ENCODE measurements at places on chromosomes 3 and 15. TPM values are rescaled to one million over a fixed set of nuclear protein-coding genes. Genes with fewer than 3 reads are reported as not detected.
A peak's percentile ranks its signal among the peaks of the same experiment; 100 is the strongest.

GRCh38 chr3:194109192-194109863 is 26.6 kb upstream of the HES1 start:
- no peak for DNase-seq
- no peaks in the 10 kb centered on the region for H3K36me3 ChIP-seq
- no peak overlapping the region for H3K4me3 ChIP-seq
- H3K27me3 ChIP-seq, result no peaks in the 10 kb centered on the region
- no peak overlapping the region for H3K27ac ChIP-seq

Gene TRMT10C
- polyA plus RNA-seq, result 13.3 TPM

- no peak overlapping the region for H3K27ac ChIP-seq
- H3K27me3 ChIP-seq, result no peaks in the 10 kb centered on the region
- no peak for DNase-seq
- no peaks in the 10 kb centered on the region for H3K4me1 ChIP-seq
- H3K4me3 ChIP-seq, result no peak overlapping the region
Measured at GRCh38 chr15:85488997-85489396, 108.6 kb downstream of the AKAP13 start.

- peak within 1 kb of the TSS; percentile 61 for H3K4me3 ChIP-seq
- DNase-seq, result peak; percentile 58
- H3K36me3 ChIP-seq, result no peaks in the 10 kb centered on the region
- H3K27ac ChIP-seq, result no peak within 1 kb of the TSS
- H3K4me1 ChIP-seq, result no peaks in the 10 kb centered on the region
Measured at GRCh38 chr3:50674349-50675178, at the start of gene DOCK3. TSS of gene DOCK3 (plus strand) at chr3:50674927. CDS start at chr3:50675264, 337 bp downstream.

GRCh38 chr3:114307222-114307830 is 13.5 kb downstream of the TIGIT start:
- no peak overlapping the region for H3K27ac ChIP-seq
- no peak overlapping the region for H3K4me3 ChIP-seq
- H3K27me3 ChIP-seq, result no peaks in the 10 kb centered on the region
- DNase-seq, result no peak
- H3K4me1 ChIP-seq, result no peaks in the 10 kb centered on the region

GRCh38 chr3:87333393-87333892 is 57.1 kb upstream of the POU1F1 start:
- H3K36me3 ChIP-seq, result no peaks in the 10 kb centered on the region
- no peaks in the 10 kb centered on the region for H3K27me3 ChIP-seq
- no peaks in the 10 kb centered on the region for H3K4me1 ChIP-seq
- no peak for DNase-seq

DNA sequence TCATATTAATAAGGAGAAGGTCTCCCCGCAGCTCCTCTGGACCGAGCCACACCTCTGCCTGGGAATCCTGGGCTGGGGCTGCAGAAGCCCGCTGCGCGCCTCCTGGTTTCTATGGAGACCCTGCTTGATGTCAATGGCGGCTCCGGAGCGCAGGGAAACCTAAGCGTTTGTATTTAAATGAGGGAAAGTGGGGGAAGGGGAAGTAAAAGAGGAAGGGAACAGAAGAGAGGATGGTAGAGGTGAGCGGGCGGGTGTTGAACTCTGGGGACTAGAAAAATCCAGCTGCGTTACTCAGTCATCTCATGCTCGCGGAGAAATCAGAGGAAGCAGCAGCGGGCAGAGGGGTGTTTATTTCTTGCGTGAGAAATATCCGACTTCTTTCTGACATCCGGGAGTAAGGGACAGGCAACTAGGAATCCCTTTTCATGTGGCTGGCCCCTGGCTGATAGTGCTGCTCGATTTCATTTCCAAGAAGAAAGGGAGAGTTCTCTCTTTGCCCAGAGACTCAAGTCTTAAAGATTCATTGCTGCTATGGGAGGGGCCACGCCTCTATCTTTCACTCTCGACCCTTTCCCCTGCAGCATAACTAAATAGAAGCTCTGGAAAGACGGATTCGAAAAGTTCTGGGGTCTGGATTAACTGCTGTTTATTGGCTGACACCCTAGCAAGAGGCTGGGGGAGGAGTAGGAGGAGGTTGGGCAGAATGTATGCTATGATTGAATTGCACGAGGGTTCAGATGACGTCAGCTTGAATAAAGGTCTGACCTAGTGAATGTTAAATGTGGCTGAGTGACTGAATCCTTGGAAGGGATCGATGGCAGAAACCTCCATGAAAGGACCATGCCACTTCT is 110.5 kb upstream of the GAP43 start:
- H3K4me3 ChIP-seq, result peak overlapping the region; percentile 47
- peak overlapping the region; percentile 76 for H3K27ac ChIP-seq
- H3K27me3 ChIP-seq, result no peaks in the 10 kb centered on the region
- H3K36me3 ChIP-seq, result no peaks in the 10 kb centered on the region

DNA sequence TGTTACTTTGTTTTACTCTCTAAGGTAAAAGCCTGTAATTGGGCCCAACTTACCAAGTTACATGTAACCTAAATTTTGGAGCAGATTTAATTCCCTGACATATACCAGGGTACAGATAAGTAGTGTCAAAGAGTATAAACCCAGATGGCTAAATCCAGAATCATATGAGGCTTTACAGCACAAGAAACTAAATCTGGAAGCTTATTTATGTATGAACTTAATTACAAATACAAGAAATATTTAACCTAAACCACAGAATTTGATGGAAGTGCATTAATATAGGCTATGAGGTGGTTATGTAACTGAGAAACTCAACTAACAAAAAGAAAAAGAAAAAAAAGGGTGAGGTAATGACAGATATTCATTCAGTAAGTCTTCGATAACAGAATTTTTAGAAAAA is 930.2 kb upstream of the ALCAM start:
- no peak overlapping the region for H3K27ac ChIP-seq
- H3K4me3 ChIP-seq, result no peak overlapping the region
- DNase-seq, result no peak
- H3K36me3 ChIP-seq, result no peaks in the 10 kb centered on the region
- no peaks in the 10 kb centered on the region for H3K27me3 ChIP-seq

Gene XCR1
- polyA plus RNA-seq, result 0.34 TPM

DNA sequence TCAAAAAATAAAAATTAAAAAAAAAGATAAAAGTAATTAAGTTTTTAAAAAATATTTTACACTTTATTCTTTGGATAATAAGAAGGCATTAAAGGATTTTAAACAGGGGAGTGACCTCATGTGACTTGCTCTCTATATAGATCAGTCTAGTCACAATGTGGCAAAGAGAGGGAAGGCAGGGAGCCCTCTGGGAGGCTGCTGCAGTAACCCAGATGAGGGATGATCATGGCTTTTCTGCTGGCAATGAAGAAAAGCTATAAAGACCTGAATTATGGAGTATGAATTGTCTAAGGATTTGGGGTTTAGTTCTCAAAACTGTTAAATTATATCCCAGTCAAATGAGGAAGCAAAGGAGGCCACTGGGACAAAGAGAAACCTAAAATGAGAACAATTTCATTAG is 58.1 kb downstream of the SUMF1 start:
- no peak for DNase-seq
- H3K27ac ChIP-seq, result no peak overlapping the region
- no peaks in the 10 kb centered on the region for H3K4me1 ChIP-seq
- no peaks in the 10 kb centered on the region for H3K36me3 ChIP-seq
- H3K27me3 ChIP-seq, result no peaks in the 10 kb centered on the region

DNA sequence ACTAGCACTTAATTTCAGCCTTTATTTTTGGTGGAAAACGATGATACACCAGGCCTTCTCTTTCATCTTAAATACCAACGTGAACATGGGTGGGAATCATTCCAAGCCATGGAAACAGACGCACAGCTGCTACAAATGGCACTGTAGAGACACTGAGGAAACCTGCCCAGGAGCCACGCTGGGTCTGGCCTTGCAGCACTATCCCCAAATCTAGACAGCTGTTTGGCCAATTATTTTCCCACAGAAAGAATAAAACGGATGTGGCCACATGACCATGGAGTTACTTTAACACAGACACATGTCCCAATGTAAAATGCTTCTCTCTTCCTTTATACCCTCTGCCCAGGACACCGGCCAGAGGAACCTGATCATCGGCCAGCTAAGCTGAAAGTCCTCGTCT is 83.6 kb upstream of the OCA2 start:
- H3K4me1 ChIP-seq, result no peaks in the 10 kb centered on the region
- no peak overlapping the region for H3K27ac ChIP-seq

- no peaks in the 10 kb centered on the region for H3K4me1 ChIP-seq
- no peak for DNase-seq
- H3K27me3 ChIP-seq, result no peaks in the 10 kb centered on the region
- no peak overlapping the region for H3K4me3 ChIP-seq
Measured at GRCh38 chr3:119418641-119419040, 44.8 kb downstream of the TMEM39A start.

DNA sequence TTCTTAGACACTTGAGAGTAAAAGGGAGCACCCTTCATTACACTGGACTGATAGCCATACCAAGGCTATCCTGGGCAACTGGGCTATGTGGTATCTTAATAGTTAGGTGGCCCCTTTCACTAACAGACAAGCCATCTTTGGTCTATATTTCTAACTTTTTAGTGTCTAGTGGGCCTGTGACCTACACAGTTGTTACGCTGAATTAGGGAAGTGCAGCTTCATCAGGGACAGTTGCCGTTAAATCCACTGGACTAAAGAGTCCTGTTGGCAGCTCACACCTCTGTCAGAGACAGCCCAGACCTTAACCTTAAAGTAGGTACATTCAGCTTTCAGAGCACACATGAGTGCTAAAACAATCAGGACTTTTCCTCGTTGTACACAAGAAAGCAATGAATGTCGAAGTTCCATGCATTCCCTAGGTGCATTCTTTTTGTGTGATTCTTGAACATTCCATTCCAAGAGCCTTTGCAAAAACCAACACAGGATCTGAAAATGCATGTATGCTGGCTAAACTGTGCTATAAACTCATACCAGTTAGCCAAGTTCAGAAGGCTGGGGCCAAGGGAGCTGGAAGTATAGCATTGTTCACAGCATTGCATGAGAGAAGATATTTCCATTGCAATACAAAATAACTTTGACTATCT is 230.2 kb upstream of the EIF1B start:
- no peaks in the 10 kb centered on the region for H3K4me1 ChIP-seq
- no peak overlapping the region for H3K4me3 ChIP-seq
- no peak overlapping the region for H3K27ac ChIP-seq

GRCh38 chr3:52210550-52211046 is 12.6 kb downstream of the ALAS1 start:
- no peak overlapping the region for H3K4me3 ChIP-seq
- H3K4me1 ChIP-seq, result no peaks in the 10 kb centered on the region
- no peaks in the 10 kb centered on the region for H3K27me3 ChIP-seq
- no peaks in the 10 kb centered on the region for H3K36me3 ChIP-seq
- no peak for DNase-seq
- no peak overlapping the region for H3K27ac ChIP-seq

DNA sequence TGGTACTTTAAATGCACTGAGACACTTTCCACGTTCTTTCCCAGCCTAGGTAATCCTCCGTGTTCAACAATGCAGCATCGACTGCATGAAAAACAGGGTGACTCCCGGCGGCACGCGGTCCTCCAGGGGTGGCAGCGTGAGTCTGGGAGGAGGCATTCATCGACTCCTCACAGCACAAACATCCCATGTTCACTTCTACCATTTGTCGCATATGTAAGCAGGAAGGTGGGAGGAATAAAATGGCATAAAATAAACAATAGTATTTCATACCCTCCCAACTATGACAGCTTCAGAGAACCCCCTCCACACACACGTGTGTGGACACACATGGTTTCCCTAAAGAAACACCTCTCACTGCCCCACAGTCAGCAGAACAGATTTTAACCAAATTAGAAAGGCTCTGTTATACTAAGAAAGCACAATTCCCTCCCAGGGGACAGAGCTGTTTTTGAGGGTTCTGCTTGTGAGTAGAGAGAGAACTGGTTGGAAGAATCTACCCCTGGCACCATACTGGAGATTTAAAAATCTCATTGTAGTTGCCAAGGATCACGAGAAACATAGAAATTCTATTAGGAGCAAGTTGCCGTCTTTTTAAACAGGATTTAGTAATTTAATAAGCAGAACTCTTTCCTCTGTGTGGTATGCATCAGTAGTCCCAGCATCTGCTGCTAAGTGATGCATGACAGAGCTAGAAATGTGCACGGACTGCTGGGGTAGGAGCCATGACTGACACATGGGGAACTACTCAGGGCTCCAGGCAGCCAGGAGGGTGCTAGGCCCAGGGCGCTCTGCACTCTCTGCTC is 6.0 kb downstream of the FAM43A start:
- H3K36me3 ChIP-seq, result no peaks in the 10 kb centered on the region
- H3K4me3 ChIP-seq, result no peak overlapping the region
- no peak for DNase-seq
- H3K27me3 ChIP-seq, result no peaks in the 10 kb centered on the region

DNA sequence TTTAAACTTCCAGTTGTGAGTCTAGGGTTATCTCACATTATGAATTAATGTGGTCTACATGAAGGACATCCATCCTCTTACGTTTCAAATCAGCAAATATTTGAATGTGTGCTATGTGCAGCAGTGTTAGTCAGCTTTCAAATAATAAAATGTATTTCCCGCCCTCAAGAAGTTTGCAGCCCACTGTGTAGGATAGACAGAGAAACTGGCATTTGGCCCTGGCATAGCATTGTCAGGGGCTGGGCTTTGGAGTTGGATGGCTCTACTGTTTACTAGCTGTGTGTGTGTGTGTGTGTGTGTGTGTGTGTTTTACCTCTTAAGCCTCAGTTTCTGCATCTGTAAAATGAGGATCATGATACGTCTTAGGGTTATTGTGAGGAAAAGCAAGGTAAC is 400.5 kb upstream of the C2CD4B start:
- no peak overlapping the region for H3K4me3 ChIP-seq
- no peaks in the 10 kb centered on the region for H3K36me3 ChIP-seq
- H3K27me3 ChIP-seq, result no peaks in the 10 kb centered on the region
- H3K4me1 ChIP-seq, result no peaks in the 10 kb centered on the region
- no peak overlapping the region for H3K27ac ChIP-seq

Gene STAC
- 4.8 TPM for polyA plus RNA-seq

Gene SLC6A11
- 2.0 TPM for polyA plus RNA-seq

GRCh38 chr3:136789976-136790375 is 28.9 kb upstream of the SLC35G2 start:
- no peaks in the 10 kb centered on the region for H3K27me3 ChIP-seq
- H3K4me3 ChIP-seq, result no peak overlapping the region
- no peak overlapping the region for H3K27ac ChIP-seq
- H3K36me3 ChIP-seq, result no peaks in the 10 kb centered on the region
- no peak for DNase-seq
- H3K4me1 ChIP-seq, result peaks cover 12% of the 10 kb centered on the region

DNA sequence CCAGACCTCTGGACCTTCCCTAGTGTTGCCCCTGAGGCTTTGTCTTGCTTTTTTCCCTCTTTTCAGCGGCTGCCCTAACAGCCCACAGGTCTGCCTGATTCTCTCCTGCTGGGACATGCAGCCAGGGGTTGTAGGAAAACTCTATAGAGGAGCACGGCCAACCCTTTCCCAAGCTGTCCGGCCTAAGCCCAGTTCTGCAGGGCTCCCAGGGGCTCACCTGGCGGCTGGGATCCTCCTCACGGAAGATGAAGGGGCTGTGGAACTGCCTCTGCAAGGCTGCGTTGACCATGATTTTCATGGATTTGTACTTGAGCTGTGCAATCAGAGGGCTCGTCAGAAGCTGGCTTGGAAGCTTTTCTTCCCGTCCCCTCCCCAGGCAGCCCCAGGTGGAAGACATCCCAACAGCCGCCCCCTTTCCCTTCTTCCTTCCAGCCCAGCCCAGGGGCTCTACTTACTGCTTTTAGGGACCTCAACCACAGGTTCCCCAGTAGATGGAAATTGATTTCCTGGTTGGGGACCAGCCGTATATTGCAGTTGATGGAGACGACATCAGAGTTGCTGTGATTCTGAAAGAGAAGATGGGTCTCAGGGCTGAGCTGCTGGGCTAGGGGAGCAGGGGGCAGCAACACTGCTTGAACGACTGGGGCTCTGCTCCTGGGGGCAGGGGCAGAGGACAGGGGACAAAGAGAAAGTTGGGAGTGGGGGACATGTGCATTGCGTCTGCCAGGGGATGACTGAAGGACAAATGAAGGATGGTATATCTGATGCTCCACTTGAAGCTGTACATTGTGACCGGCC is 29.8 kb downstream of the FEM1B start:
- DNase-seq, result peak; percentile 8
- H3K36me3 ChIP-seq, result no peaks in the 10 kb centered on the region
- no peaks in the 10 kb centered on the region for H3K27me3 ChIP-seq
- peaks cover 11% of the 10 kb centered on the region for H3K4me1 ChIP-seq
